ENCODE measurements at places on chromosomes 1 and 21.

GRCh38 chr1:15918962-15919715 is 56.8 kb downstream of the ZBTB17 start:
- peak; percentile 57 for DNase-seq

GRCh38 chr1:219952361-219952760 is 24.0 kb upstream of the SLC30A10 start:
- DNase-seq, result no peak

DNA sequence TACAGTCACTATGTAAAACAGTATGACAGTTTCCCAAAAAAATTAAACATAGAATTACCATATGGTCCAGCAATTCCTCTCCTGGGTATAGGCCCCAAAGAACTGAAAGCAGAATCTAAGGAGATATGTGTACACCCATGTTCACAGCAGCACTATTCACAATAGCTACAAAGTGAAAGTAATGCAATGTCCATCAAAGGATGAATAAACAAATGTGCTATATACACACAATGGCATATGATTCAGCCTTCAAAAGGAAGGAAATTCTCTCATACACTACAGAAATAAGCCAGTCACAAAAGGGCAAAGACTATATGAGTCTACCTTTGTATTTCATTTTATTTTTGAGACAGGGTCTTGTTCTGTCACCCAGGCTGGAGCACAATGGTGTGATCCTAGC is 120.4 kb downstream of the TOMM20 start:
- no peak for DNase-seq

GRCh38 chr1:47243910-47244309 is 11.9 kb upstream of the TAL1 start:
- no peak for DNase-seq

- no peak for DNase-seq
These were observed 257.2 kb upstream of the SPAG17 start for GRCh38 chr1:118442214-118442613.

DNA sequence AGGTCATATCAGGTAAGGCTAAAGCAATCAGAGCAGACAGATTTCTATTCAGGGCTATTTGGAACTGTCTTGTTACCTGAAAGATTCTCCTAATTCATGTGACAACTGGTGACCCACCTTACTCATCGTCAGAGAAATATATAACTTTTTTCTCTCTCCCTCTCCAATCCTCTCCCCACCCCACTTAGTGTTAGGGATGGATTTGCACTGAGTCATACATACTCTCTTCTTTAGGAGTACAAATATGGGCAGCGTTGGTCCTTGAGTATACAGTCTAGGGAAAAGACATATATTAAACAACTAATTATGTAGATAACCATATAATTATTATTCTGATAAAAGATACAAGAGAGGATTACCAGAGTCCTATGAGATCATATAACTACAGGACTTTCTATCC is 246.3 kb downstream of the HHIPL2 start:
- DNase-seq, result no peak

GRCh38 chr21:34345892-34346291 is 17.9 kb upstream of the KCNE2 start:
- DNase-seq, result no peak

GRCh38 chr1:53502641-53503432 is 43.6 kb downstream of the DMRTB1 start:
- no peak for DNase-seq

GRCh38 chr1:210736713-210737112 is 397.2 kb downstream of the KCNH1 start:
- no peak for DNase-seq

- no peak for DNase-seq
These were observed 120.8 kb downstream of the OLFM3 start for GRCh38 chr1:101875891-101876290.

- DNase-seq, result no peak
These were observed 2.5 kb downstream of the MX2 start for GRCh38 chr21:41364308-41364707.

GRCh38 chr1:4060850-4061249 is 160.8 kb upstream of the C1orf174 start:
- DNase-seq, result no peak

DNA sequence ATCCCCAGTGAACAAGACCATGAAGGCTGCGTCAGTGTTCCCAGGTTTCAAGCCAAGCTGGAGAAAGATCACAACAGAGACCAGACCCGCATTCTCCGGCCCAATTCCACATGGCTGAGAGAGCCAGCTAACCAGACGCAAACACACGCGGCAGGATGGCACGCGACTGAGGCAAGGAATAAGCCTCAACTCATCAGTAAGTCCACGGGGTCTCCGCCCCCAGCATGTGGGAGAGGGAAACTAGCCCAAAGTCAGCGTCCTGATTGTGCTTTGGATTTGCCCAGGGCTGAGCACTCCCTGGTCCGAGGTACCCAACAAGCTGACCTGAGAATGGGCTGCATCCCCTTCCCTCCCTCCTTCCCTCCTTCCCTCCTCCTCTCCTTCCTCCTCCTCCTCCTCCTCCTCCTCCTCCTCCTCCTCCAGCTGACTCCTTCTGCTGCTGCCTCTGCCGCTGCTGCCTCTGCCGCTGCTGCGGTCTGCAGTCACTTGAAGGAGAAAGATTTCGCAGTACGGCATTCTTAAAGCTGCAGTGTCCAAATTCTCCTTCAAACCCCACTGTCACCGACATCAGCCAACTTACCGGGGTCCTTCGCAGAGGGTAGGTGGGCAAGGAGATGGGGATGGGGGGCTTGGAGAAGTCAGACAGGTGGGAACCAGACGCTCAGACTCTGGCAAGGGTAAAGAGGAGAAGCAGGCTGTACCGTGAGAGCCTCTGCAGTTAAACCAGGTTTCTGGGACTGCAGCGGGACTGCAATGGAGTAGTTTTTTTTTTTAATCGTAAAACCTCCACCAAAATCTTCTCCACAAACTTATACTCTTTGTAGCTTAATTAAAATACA is 33.0 kb upstream of the H6PD start:
- DNase-seq, result no peak

GRCh38 chr1:167674156-167674555 is 44.1 kb downstream of the RCSD1 start:
- no peak for DNase-seq

DNA sequence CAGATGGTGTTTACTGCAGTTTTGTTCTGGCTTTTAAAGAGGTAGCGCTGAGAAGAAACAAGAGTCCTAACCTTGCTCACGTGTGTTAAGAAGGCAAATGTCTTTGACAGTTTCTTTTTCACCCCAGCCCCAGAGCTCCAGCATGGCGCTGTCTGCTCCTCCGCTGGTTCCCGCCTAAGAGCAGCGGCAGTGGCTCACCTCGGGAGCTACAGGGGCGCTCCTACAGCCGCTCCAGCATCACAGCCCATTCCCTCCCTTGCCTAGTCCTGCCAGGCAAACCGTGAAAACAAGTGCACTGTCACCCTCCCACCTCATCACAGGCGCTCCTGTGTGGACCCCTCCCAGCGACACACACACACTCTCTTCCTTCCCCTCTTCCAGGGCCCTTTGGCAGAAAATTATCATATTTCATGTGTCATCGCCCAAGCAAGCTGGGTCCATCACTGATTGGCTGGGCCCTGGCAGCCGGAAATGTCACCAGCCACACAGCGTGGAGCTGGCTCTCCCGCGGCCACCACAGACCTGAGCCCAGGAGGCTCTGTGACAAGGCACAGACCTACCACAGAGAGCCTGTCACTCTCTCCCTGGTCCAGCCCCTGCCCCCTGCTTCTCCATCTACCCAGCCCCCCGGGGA is 1.2 kb upstream of the HIVEP3 start:
- DNase-seq, result peak; percentile 61

- no peak for DNase-seq
These were observed 2.8 kb upstream of the ZBTB7B start for GRCh38 chr1:154999571-155000410.

DNA sequence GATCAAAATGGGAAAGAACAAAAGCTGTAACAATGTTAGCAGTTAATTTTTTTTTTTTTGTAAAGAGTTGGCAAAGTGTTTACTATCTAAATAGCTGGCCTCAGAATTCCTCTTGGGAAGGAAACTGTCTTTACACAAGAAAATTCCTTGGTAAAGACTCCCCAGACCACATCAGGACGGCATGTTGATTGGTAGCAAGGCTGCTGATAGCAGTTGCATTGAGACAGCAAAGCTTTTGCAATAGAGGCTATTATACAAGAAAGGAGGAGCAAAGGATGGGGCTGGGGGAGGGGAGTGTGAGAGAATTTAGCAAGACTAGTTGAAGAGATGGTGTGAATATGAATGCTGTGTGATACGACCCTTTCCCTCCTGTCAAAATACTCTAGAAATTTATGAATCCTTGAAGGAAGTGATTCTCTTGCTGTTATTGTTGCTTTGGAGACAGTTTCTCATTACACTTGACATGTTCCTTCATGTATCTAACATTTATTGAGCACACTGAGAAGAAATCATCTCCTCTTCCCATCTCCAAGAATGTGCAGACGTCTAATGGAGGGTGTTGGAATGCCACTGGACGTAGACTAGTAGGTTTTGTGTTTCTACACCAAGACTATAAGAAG is 355.6 kb downstream of the SIPA1L2 start:
- no peak for DNase-seq

DNA sequence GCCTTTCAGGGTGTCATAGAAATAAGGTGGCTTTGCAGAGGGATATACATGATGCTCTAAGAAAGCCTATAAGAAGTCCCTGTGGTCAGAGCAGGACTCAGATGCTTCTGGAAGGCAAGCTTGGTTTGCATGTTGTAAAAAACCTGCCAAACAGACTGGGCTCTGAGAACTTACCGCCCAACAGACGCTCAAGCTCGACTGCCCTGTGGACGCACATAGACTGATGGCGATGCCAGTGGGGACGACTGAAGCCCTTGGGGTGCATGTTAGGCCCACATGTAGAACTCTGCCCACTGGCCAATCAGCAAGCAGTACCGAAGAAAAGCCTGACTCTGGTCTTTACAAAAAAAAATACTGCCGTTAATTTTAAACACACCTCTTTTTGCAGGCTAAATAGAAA is 133.8 kb downstream of the NAV1 start:
- DNase-seq, result no peak

- no peak for DNase-seq
These were observed 59.4 kb downstream of the CDC7 start for GRCh38 chr1:91559838-91560565.
